ENCODE measurements at places on chromosomes 4 and X. TPM values are rescaled to one million over a fixed set of nuclear protein-coding genes. Genes with fewer than 3 reads are reported as not detected.

Gene MUC7
- not detected for total RNA-seq

Gene HAUS7
- total RNA-seq: 17.5 TPM

Gene USP51
- 4.1 TPM for total RNA-seq

- peak; percentile 39 for DNase-seq
These were observed 21.8 kb downstream of the FHL1 start for GRCh38 chrX:136168929-136169735.

- no peak for DNase-seq
These were observed 2.0 kb downstream of the PSAPL1 start for GRCh38 chr4:7432531-7433375.

GRCh38 chr4:164383358-164384220 lies 370.3 kb upstream of the SMIM31 start:
- peak; percentile 12 for DNase-seq

GRCh38 chr4:66946761-66947160 lies 598.5 kb downstream of the CENPC start:
- DNase-seq: no peak

GRCh38 chrX:41421071-41421729 lies 25.9 kb upstream of the NYX start:
- DNase-seq: no peak

Measured in right cardiac atrium (tissue), 5 donors.